RWPE1 (cell line): ENCODE measurements at places on chromosomes 2 and 18.

- no peak for DNase-seq
Measured at GRCh38 chr2:218343591-218343990, 13.1 kb upstream of the CATIP start.

GRCh38 chr2:171083451-171083850, 77.2 kb downstream of the TLK1 start:
- DNase-seq: no peak

DNA sequence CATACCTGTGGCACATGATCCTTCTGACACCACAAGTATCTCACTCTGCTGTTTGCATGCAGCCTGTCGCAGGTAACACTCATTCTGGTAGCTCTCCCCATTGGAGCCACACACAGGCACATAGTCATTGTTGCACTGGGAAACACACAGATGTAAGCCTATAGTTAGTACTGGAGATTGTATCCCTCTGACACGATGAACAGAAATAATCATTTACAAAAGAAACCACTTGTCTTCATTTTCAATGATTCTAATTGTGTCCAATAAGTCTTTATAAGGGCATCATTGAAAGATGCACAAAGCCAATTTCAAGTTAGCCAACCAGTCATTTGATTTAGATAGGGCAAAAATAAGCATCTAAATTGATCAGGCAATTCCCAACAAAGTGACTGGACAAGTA, 10.4 kb downstream of the TMEFF2 start:
- DNase-seq: no peak

DNA sequence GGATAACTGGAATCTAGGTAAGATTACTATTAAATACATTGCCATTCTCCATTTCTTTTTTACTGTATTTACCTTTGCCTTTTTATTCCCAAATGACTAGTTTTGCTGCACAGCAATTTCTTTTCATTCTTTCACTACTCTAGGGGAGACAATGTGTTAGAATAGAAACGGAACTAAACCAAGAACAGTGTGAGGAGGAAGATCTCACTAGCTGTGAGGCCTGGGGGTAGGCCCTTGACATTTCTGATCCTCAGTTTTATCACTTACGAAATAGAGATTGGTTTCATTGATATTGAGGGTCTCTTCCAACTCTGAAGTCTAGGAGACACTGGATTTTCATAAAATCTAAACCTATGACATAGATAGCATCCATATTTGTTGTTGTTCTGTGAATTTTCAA, 191.1 kb downstream of the IKZF2 start:
- DNase-seq: no peak

DNA sequence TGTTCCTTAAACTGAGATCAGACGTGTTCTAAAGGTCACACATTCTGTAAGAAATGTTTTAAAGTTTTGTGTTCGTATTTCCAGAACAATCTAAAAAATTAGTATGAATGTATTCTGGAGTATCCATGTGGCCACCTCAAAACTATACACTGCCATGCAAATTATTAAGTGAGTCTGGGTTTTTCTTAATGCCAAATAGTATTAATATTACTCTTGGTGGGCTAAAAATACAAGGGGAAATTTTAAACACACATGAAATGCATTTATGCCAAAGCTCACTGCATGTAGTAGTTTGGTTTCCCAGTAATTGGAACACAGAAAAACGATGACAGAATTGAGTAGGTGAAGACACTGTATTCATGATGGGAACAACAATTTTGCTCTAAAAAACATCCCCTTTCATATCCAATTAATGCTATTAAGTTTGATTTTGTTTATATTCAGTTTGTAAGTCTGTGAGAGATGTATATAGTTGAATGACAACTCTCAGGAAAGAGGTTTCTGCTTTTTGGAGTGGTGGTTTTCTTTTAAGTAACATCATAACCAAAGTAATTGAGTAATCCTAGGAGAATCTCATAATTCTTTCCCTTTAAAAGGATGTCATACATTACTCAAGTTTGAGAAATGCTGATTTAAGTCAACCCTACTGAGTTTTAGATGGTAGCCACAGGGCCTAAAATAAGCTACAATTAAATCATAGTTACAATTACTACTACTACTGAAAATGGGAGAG, 75.7 kb upstream of the CDCA7 start:
- DNase-seq: no peak

DNA sequence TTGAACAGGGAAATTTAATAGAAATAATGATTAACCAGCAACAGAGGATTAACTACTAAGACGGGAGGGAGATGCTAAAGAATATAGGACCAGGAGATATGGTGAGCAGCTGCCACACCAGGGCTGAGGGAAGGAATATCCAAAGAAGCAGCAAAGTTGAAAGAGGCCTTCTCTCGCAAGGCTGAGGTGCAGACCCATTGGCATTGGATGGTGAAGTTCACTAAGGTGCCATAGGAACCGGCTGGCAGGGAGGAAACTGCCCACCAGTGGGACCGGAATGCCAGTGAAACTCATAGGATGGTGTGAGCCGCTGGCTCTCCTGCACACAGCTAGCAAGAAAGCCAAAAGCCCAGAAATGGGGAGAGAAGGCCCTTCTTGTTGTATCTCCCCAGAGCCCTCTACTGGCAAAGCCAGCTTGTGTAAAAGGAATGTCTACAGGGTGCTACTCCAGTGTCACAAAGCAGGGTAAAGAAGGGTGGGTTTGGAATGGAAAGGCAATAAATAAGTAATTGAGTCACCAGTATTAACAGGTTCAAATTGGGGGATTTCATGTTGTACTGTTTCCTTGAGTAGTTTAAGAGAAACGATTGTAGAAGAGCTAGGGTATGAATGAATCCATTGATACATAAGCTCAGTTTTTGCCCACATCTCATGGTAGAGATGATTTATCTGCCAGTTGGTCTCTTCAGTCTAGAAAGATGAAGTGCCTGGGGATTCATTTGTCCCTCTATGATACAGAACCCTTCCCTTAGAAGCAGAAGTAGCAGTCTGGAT, 36.0 kb downstream of the FARP2 start:
- DNase-seq: no peak

- DNase-seq: no peak
Measured at GRCh38 chr2:121293450-121294325, 8.7 kb upstream of the TFCP2L1 start.
